ENCODE measurements at places on chromosomes 7 and 10.

GRCh38 chr7:138755842-138756590, 41.8 kb upstream of the TMEM213 start:
- no peak for DNase-seq

DNA sequence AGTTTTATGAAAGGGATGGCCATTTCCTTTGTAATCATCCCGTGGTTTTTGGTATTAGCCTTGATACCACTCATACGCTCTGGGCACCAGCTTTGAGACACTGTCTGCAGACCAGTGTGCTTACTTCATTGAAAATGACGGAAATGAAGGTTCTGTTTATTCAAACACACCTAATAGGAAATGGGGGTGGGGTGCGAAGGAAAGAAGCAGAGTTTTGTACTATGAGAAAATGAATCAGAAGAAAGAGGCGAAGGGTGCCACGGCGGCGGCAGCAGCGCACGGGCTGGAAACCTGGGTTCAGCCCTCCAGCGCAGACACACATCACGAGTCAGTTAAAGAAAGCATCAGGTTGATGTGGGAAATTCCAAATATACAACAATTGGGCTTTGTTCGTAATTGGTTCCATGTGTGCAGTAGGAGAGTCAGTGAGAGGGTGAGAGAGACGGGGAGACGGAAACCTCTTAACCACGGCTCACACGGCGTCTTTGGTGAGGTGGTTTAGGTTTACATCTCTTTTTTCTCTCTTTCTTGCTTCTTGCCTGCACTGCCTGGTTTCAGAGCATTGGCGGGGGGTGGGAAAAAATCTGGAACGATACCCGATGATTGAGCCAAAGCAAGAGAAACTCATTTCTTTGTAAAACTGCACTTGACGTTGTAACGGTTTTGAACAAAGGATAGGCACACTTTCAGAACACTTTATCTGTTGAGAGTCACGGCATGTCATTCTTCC, 321.2 kb downstream of the FRMD4A start:
- DNase-seq, result peak; percentile 77

GRCh38 chr7:134071355-134072331, 55.5 kb upstream of the LRGUK start:
- DNase-seq, result no peak

- no peak for DNase-seq
Observed at GRCh38 chr7:43565786-43566185, 17.1 kb upstream of the STK17A start.

DNA sequence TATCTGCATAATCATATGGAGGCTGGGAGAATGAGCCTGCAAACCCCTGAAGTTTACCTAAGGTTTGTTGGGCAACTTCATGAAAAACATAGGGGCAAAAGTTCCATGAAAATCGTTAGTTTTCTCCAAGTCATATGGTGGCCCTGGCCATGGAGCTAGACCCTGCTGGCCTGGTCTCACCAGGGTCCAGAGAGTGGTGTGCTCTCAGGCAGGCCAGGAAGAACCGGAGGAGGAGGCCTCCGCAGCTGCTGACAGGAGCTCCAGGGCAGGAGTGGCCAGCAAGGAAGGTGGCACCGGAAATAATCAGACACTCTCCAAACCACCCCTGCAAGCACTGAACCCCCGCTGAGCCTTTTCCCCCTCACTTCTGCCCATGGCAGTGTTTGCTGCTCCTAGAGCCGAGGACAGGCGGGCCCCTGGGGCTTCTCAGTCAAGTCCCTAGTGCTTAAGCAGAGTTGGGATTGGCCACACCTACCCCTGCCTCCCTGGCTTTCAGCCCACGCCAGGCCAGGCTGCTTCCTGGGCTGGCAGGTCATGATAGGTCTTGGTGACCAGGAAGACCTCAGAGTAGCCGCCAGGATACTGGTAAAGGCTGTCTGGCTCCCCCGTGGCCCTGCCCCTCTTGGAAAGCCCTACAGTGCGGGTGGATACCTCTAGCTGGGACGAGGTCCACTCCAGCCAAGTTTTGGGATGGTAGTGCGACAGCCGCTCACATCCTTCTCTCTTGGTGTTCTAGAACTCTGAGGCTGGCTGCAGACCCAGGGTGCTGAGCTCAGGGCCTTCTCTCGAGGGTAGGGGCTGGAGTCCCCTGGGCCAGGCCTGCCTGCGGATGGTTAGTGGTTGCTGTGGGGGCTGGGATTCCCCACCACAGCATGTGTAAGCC, 242.8 kb downstream of the MGMT start:
- no peak for DNase-seq

GRCh38 chr7:107405559-107405958, 64.3 kb upstream of the GPR22 start:
- no peak for DNase-seq

GRCh38 chr10:987620-987869, 689 bp upstream of the GTPBP4 start:
- no peak for DNase-seq

GRCh38 chr10:17586821-17587234, 30.3 kb downstream of the HACD1 start:
- no peak for DNase-seq

DNA sequence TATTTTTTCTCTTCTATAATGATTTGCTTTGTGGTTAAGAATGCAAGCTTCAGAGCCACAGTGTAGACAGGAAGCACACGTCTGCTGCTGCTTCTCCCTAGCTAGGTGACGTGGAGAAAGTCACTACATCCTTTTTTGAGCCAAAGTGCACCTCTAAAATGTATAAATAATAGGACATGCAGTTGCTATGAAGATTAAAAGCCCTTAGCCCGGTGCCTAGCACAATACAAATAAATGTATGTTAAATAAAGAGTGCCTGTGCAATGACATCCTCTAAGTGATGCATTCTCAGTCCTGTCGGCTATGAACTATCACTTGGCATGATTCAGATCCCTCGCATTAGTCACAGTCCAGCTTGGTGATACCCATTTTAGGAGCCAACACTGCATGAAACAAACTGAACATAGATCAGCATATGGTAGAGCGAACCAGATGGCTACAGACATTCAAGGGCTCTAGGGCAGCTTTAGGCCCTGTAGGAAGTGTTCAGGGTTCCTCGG, 4.8 kb upstream of the TRDMT1 start:
- peak; percentile 24 for DNase-seq

GRCh38 chr10:114095559-114096337, 52.1 kb downstream of the ADRB1 start:
- DNase-seq, result no peak

- DNase-seq, result no peak
Observed at GRCh38 chr10:98377001-98377400, 38.0 kb downstream of the PYROXD2 start.

- no peak for DNase-seq
Observed at GRCh38 chr10:9175200-9175599, 1120.7 kb downstream of the GATA3 start.

- DNase-seq, result no peak
Observed at GRCh38 chr7:143049362-143049761, 2.8 kb upstream of the OR6V1 start.

DNA sequence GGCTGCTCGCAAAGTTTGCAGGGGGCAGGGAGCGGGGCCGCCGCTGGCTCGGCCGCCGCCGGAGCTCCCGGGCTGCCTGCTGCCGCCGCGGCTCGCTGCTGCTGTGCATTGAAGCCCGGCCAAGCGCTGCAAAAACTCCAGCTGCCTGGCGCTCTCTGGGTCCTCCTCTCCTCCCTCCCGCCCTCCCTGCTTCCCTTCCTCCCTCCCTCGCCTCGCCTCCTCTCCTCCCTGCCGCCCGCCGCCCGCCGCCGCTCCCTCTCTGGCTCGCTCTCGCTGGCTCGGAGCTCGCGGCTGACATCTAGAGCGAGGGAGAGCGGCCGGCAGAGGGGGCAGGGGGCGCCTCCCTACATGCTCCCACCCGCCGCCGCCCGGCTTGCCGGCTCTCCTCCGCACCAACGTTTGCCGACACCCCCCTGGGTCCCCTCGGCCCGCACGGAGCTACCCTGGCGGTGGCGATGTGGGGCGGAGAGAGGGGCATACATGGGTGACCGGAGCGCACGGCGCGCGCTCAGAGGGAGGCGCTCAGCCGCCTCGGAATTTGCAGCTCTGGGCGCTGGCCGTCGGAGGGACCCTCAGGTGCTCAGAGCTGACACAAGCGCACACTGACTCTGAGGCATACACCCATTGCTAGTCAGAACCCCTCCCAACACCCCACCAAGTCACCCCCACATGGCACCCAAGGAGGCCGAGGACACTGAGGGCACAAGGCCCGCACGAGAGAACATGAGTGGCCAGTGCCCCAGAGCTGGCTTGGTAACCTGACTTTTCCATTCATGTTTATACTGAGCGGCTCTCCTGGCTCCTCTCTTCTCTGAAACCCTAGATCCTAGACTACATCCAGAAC, 1.2 kb upstream of the PLXNA4 start:
- DNase-seq, result peak; percentile 27

DNA sequence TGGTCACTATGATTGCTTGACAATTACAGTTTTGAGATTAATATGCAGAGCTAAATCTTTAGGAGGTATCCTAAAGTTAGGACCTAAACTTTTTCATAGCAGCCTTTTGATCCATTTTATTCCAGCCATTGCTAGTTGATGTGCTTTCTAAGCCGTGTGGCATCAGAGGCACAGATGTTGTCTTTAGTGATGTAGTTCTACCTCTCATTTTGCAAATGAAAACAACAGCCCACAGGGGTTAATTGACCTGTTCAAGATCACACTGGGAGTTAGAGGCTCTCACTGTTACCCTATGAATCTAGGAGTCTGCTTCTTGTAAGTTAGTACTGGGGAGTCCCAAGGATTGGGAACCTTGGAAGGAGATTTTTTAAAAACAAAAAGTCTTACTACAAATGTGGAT, 10.6 kb downstream of the AUTS2 start:
- no peak for DNase-seq

DNA sequence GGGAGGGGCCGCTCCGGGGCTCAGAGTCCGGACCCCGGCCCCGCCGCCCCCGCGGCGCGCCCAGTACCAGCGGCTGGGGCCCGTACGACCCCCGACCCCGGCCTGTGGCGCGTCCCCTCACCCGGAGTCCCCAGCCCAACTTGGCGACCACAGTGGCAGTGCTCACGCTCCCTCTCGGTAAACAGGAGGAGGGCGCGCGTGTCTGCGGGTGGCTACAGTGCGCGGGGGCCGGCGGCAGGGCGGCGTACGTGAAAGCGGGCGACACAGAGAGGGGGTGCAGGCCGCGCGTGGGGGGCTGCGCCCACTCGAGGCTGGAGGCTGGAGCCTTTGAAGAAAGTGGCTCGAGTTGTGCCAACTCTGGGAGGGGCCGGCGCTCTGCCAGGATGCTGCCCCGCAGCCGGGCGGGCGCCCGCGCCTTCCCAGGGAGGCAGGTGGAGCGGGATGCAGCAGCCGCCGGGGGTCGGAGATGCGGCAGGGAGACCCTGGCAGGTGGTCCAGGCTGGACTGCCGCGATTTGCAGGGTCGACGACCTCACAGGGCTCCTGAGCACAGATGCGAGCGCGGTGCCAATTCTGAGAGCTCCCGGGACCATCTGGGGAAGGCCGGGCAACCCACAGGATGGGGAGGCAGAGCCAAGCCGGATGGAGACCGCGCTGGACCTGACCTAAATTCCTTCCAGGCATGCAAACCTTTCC, 655 bp downstream of the PTPRE start:
- DNase-seq, result peak; percentile 38

DNA sequence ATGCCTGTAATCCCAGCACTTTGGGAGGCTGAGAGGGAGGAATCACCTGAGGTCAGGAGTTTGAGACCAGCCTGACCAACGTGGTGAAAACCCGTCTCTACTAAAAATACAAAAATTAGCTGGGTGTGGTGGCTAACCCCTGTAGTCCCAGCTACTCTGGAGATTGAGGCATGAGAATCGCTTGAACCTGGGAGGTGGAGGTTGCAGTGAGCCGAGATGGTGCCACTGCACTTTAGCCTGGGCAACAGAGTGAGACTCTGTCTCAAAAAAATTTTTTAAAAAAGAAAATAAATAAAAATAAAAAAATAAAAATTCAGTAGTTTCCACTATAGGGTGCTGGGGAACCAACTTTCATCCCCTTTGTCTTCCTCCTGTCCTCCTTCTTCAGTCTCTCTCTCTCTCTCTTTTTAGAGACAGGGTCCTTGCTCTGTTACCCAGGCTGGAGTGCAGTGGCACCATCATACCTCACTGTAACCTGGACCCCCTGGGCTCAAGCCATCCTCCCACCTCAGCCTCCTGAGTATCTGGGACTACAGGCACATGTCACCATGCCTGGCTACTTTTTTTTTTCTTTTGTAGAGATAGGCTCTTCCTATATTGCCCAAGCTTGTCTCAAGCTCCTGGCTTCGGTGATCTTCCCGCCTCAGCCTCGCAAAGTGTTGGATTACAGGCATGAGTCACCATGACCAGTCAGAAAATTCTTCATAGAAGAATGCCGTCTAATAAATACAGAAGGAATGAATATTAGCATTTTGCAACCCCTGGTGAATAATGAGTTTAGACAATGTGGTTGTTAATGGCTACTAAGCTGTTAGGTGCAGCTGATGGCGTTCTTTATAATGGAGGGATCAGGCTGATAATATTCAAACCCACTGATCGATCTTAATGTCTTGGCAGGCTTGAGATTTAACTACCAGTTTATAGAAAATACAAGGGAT, 20.6 kb downstream of the RBM20 start:
- no peak for DNase-seq

DNA sequence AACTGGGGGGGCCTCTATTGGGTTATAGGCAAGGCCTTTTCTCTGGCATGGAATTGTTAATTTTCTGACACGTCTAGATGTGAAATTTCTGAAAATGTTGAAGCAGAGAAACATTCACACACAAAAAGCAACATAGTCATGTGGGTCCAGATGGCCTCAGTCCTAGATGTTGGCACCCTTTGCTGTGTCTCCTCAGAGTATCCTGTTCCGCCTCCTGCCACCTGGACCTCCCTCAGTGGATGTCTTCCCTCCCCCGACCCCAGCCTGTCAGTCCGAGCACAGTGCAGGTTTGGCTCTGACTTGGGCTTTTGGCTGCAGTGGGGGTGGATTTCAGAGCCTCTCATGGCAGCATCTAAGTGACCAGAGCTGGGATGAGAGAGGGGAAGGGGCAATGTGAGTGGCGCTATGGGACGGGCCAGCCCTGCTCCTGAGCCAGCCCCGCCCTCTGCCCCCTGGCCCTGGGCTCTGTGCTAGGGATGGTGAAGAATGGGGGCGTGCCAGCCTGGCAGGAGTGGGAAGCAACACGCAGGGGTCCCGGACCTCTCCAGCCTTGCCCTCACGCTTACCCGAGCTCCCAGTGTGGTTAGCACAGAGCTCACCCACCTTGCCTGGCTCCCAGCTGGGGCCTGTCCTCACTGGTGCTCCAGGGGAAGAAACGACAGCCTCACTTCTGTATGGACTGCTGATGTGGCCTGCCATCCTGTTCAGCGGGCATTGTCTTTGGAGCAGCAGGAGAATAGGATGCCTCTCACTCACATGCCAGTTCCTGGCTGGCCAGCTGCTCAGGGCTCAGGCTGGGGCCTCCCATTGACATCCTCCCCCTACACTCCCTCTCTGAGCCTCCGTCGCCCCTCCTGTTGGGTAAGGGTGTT, 6.2 kb downstream of the ATP6V0E2 start:
- no peak for DNase-seq

GRCh38 chr10:44316187-44316921, 68.5 kb downstream of the CXCL12 start:
- DNase-seq, result peak; percentile 30

- DNase-seq, result no peak
Observed at GRCh38 chr7:22441157-22441556, 58.8 kb downstream of the STEAP1B start.
